Posterior vena cava (tissue), 2 donors: ENCODE measurements at places on chromosomes 6 and 20. TPM values are rescaled to one million over a fixed set of nuclear protein-coding genes. Genes with fewer than 3 reads are reported as not detected.

The HLA-DOA gene
- 3.5 TPM for total RNA-seq

The TCP11 gene
- total RNA-seq, result not detected

The LTB gene
- 0.90 TPM for total RNA-seq

The LIME1 gene
- total RNA-seq, result 4.2 TPM

The IL20RA gene
- 0.19 TPM for total RNA-seq

The RNF217 gene
- 23.7 TPM for total RNA-seq

The C6orf58 gene
- total RNA-seq, result not detected

The FRS3 gene
- 4.0 TPM for total RNA-seq

The PKIB gene
- total RNA-seq, result 0.37 TPM

The NKX2-2 gene
- total RNA-seq, result 0.23 TPM

The UBE3D gene
- 3.6 TPM for total RNA-seq

The GNAS-AS1 gene
- not detected for total RNA-seq

The PPP1R14C gene
- 1.2 TPM for total RNA-seq

The LGSN gene
- not detected for total RNA-seq

The FUT9 gene
- under 0.01 TPM for total RNA-seq

The B3GALT4 gene
- total RNA-seq, result 14.1 TPM

The MOG gene
- total RNA-seq, result 0.69 TPM

The FAM83B gene
- total RNA-seq, result not detected

The SLC17A9 gene
- total RNA-seq, result 16.3 TPM

The KIF25 gene
- not detected for total RNA-seq

The PRDM13 gene
- total RNA-seq, result not detected

The PDE7B gene
- 7.2 TPM for total RNA-seq

The SCUBE3 gene
- total RNA-seq, result 50.1 TPM

The NHSL1 gene
- 13.3 TPM for total RNA-seq

The PRKN gene
- 7.9 TPM for total RNA-seq

The FOXQ1 gene
- not detected for total RNA-seq

The SMPDL3A gene
- 6.1 TPM for total RNA-seq

The NOTCH4 gene
- 17.3 TPM for total RNA-seq

The TRAPPC3L gene
- total RNA-seq, result not detected

The ZNF133 gene
- total RNA-seq, result 12.6 TPM

The ZFP57 gene
- total RNA-seq, result 6.5 TPM

The NKX2-4 gene
- total RNA-seq, result not detected

The DDRGK1 gene
- total RNA-seq, result 38.6 TPM

The XKR7 gene
- total RNA-seq, result not detected

The LRRC1 gene
- 10.4 TPM for total RNA-seq

The PPP1R16B gene
- total RNA-seq, result 11.7 TPM

The STMND1 gene
- total RNA-seq, result not detected

The ZNF76 gene
- 23.1 TPM for total RNA-seq

The CLIC5 gene
- 7.6 TPM for total RNA-seq

The KCNK16 gene
- total RNA-seq, result not detected

The CGAS gene
- total RNA-seq, result 5.3 TPM

The SLC44A4 gene
- 0.33 TPM for total RNA-seq

The MUC21 gene
- total RNA-seq, result not detected

The AIF1 gene
- 18.1 TPM for total RNA-seq

The IRF4 gene
- total RNA-seq, result 2.7 TPM

The PGM3 gene
- total RNA-seq, result 44.2 TPM

The GLP1R gene
- not detected for total RNA-seq

The SLC13A3 gene
- 1.7 TPM for total RNA-seq

The IMPG1 gene
- not detected for total RNA-seq

The IL17F gene
- not detected for total RNA-seq

The C6orf52 gene
- total RNA-seq, result not detected

The WFDC5 gene
- not detected for total RNA-seq

The LINC00237 gene
- total RNA-seq, result not detected

The UBE2C gene
- total RNA-seq, result not detected

The TBX18 gene
- 42.3 TPM for total RNA-seq

The OTOR gene
- not detected for total RNA-seq
